ENCODE measurements at places on chromosomes 5 and 9.

- no peak for DNase-seq
These were observed 36.7 kb downstream of the PAX5 start for GRCh38 chr9:36997414-36997813.

- no peak for DNase-seq
These were observed 47.5 kb downstream of the FAM114A2 start for GRCh38 chr5:153991168-153991567.

DNA sequence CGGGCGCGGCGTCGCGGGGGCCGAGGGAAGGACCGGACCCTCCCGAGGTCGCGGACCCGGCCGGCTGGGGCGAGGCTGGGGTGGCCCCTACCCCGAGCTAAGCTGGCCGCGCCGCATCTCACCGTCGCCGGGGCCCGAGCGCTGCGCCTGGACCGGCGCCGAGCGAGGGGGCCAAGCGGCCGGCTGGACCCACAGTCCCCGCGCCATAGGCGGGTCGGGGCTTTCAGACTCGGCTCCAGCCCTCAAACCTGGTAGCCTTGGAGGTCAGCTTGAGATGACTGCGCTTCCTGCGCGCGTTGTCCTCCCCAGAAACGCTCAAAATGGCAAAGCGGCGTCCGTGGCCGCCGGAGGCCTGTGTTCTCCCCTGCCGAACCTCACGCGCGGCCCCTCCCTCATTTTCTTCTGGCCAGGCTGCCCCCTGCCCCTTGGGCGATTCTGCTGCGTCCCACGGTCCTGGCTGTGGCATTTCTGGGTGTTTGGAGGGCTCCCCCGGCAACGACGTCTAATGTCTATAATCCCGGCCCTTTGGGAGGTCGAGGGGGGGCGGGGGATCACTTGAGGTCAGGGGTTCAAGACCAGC lies 8.7 kb upstream of the GRIN1 start:
- peak; percentile 6 for DNase-seq

DNA sequence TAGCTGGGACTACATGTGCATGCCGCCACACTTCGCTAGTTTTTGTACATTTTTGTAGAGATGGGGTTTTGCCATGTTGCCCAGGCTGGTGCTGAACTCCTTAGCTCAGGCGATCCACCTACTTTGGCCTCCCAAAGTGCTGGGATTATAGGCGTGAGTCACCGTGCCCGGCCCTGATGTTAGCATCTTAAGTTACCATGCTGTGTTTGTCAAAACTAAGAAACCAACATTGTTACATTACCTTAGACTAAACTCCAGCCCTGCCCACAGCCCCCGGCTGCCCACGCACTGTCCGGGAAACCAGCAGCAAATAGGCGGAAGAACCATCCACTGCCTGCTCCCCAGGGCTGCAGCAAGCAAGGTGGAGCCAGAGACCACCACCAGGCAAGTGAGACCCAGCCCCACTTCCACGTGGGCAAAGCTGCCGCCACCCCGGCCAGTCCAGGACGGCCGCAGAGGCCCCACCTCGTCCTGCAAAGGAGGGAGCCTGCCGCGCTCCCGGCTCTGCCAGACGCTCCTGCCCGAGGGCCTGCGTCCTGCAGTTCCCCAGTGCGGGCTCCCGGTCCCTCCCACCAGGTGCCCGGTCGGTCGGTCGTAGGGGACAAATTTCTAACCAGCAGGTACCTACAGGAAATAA lies 35.7 kb upstream of the TXN start:
- no peak for DNase-seq

DNA sequence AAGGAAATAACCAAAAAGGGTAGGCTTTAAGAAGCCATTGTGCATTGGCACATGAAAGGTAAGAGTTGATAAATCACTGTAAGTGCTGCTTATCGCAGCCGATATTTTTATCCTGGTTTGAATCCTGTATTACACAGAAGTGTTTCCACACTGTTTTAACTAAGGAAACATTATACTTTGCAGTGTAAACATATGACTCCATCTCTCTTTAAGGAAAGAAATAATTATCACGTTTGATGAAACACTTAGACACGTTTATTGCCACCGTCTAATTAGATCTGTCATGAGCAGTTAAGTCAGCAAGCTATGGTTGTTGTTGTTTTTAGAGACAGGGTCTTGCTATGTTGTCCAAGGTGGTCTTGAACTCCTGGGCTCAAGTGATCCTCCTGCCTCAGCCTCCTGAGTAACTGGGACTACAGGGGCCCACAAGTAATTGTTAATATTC lies 85.7 kb upstream of the TNFAIP8 start:
- DNase-seq = no peak
